ENCODE measurements at places on chromosomes 2 and 18. TPM values are rescaled to one million over a fixed set of nuclear protein-coding genes. Genes with fewer than 3 reads are reported as not detected.
A peak's percentile ranks its signal among the peaks of the same experiment; 100 is the strongest.

- DNase-seq: no peak
These were observed 69.5 kb downstream of the PTRHD1 start for GRCh38 chr2:24723665-24724064.

DNA sequence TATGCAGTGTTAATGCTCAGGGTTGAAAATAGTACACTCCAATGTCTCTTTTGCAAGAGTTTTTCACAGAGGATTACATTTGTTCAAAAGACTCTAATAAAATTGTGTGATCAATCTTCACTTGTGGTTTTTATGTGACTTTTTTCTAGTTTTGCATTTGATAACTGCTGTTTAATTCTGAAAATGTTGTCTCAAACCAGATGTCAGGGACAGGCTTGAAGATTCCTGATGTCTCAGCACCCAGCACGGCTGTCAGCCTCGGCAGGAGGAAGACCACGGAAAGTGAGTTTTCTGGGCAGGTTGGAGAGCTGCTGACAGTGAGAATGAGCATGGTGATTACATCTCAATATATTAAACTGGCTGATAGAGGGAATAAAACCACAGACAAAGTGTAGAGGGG, 9.1 kb downstream of the SOX11 start:
- DNase-seq: no peak

DNA sequence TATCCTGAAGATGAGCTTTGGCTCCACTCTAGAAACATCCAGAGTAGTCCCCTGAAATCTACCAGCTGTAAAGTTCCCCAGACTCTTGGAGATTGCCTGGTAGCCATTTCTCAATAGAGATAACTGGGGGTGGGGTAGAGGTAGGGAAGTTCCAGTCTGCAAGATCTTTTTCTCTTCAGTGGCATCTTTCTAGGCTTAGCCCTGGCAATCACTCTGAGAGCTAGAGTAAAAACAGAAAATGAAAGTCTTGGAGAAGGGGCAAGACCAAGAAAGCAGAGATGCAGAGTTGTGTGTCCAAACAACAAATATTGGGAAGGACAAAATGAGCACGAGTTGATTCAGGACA, 41.8 kb upstream of the LCLAT1 start:
- no peak for DNase-seq

DNA sequence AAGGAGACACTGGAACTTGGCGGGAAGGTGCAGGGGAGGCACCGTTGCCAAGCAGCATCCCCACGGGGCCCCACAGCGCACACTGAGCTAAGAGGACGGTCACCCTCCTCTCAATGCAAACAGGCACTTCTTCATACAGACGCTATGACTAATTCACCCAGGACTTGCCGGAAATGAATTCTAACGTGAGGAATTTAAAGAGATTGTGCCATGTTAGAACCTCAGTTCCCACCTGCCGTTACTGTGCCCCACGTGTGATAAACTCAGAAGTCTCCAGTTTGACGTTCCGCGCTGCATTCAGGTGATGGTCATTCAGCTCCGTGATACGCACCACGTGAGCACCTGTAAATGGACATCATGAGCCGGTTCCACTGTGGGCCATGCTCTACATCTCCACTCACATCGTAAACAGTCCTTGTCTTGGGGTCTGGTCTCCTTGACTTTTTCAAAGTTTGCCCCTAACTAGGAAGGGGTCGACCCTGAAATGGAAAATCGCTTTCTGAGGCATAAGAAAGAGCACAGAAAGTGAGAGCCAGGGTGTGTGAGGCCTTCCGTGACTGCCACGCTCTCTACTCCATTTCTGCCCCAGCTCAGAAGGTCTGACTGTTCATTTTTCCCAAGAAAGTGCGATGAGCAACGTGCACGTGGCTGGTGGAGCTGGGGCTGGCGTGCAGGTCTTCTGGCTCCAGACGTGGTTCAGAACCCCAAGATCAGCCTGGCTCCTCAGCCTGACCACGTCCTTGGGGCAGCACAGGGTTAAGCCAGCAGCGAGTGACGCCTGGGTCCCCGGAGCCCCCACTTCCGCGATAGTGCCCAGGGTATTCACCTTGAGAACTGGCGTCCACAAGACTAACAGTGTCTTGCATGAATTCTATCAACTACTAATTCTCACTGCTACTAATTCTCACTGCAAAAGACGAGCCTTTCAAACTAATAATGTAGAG, 35.1 kb downstream of the TMEM18 start:
- DNase-seq: no peak

GRCh38 chr2:217269701-217270484, 410.0 kb upstream of the TNP1 start:
- no peak for DNase-seq

GRCh38 chr2:10978090-10978670, 66.4 kb downstream of the KCNF1 start:
- no peak for DNase-seq

DNA sequence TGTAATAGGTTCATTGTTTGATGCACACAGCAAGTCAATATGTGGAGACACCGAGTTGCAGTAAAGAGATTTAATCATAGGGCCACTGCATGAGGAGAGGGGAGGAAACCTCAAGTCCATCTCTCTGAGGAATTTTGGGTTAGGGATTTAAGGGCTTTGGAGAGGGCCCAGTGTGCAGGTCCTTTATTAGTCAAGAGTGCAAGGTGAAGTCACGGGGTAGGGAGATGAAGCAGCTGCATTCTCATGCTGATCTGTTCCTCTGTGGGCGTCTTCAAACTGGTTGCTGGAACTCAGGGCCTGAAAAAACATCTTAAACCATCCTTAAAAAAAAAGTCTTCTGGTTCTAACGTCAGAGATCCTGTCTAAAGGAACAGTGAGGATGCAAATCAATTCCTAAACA, 131.6 kb downstream of the NXPH2 start:
- DNase-seq: no peak

DNA sequence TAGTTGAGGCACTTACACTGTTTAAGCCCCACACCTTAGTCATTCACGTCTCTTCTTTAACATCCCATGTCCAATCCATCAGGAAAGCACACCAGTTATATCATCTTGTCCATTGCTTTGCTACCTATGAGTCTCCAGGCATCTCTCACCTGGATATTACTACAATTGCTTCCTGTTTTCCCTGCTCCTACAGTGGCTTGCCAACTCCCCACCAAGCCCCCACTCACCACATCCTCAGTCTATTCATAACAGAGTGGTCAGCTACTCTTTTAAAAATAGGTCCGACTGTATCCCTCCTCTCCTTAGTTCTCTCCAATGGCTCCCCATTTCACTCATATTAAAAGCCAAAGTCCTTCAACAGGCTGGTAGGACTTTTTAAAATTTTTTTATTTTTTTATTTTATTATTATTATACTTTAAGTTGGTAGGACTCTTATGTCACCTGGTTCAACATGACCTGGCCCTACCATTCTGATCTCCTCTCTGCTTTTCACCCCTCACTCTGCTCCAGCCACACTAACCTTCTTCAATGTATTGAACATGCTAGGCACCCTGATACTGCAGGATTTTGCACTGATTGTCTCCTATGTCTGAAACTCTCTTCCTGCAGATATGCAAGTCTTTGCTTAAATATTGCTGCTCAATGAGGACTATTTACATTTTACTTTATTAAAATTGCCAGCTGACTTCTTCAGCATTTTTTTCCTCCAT, 253.2 kb downstream of the CYRIA start:
- no peak for DNase-seq

GRCh38 chr18:36215577-36215976, 28.3 kb downstream of the MOCOS start:
- DNase-seq: no peak

- DNase-seq: no peak
These were observed 81.5 kb upstream of the EML6 start for GRCh38 chr2:54641988-54642387.

DNA sequence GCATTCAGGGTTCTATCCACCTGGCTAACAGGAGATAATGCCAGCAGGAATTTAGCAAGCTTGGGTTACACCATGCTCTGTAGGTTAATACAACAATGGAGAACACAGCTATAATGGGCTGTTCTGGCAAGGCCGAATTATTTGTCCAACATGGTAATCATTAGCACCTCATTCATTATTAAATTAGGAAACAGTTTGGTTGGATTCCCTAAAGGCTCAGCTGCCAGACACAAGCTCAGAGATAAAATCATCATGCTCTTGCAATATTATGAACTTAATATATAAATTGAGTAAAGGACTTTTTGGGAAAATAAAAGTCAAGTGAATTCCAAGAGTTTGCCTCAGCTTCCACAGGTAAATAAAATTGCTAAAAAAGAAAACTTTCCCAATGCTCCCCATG, 166.4 kb downstream of the ANKRD44 start:
- DNase-seq: no peak

- DNase-seq: peak; percentile 29
These were observed 884.8 kb downstream of the EPHA4 start for GRCh38 chr2:220687231-220687843.

DNA sequence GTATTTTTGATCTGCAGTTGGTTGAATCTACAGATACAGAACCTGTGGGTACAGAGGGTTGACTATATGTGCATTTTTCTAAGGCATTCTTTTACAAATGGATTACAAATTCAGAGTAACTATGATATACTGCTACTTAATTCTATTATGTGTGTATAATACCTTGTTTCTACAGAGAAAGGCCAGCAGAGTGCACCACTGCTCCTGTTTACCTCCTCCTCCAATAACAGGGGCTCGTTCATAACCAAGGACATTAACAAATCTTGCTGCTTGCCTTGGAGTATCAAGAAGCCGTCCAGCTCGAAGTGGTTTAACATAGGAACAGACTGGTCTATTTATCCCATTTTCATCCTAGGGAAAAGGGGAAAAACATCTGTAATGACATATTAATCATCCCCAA, 16.4 kb downstream of the CEP76 start:
- no peak for DNase-seq

GRCh38 chr2:187422282-187422681, 25.8 kb downstream of the CALCRL start:
- DNase-seq: no peak

DNA sequence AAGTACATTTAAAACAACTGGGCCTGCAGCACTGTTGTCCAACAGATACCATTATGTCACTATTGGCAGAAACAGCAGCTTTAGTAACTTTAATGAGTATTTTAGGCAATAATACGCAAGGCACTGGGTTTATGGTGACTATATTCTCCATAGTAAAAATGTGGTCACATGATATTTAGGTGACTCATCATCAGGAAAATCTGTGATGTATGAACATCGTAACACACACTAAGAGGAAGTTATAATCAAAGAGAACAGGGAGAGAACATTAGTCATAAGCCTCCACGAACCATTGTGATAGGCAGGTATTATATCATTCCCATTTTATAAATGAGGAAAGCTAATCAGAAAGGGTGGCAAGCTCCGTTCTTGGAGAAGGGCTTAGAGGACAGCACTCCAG, 36.9 kb downstream of the RAPH1 start:
- no peak for DNase-seq

- DNase-seq: no peak
These were observed 63.2 kb downstream of the G6PC2 start for GRCh38 chr2:168964251-168964807.

DNA sequence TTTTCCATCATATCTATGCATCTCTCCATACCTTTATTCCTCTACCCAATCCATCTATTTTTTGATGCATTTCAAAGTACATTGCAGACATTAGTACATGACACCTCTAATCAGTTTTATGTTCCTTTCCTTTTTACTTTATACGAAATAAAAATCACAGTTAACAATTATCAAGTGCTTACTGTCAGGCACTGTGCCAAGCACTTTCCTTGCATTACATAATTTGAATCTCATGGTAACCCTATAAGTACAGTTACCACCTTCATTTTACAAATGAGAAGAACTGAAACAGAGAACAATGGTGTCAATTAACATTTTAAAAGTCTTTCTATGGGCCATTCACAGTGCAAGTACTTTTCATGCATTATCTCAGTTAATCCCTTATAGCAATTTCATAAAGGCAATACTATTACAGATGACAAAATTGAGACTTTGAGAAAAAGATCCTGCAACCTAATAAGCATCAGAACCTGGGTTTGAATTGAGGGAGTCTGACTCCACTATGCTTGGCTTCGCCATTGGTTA, 544.4 kb upstream of the TNP1 start:
- DNase-seq: no peak

GRCh38 chr18:1002653-1003178, 98.0 kb downstream of the ADCYAP1 start:
- no peak for DNase-seq

DNA sequence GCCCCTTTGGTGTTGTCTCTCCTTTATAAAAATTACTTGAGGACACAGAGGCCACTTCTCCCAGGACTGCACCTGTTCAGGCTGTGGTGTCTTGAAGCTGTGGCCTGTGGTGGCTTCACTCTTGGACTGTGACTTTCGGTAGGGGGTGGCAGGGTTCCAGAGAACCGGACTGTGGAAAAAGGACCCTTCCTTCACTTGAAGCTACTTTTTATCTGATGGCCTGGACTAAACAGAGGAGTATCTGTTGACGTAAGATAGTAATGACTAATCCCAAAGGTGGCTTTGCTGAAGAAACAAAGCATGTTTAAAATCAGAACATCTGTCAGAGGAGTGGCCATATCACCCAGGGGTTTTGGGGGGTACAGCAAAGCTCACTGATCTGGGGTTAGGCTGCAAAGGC, 60.8 kb downstream of the CENPO start:
- no peak for DNase-seq

DNA sequence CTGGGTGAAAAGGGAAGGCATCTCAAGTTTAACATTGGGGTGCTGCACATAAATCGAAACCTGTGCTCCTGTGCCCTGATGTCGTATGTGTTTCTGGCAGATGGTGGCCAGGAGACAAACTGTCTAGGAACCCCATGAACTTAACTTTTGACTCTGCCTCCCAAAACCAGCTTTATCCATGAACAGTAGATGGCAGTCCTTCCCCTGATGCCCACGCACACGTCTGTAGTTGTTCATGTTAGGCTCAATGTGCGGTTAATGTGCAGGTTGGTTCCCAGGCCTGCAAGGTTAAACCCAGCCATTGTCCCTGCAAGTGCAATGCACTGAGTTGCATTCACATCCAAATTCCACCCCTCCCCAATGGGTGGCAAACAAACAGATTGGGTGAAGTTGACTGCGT, 44.1 kb upstream of the SIX3 start:
- no peak for DNase-seq

GRCh38 chr2:62195421-62196277, at the start of gene B3GNT2:
TSS of gene B3GNT2 (plus strand) at chr2:62196115. CDS start at chr2:62222221, 26,106 bp downstream.
- DNase-seq: peak; percentile 49

SH3RF3 gene
- polyA plus RNA-seq: 4.8 TPM

DNAJC5G gene
- 1.0 TPM for polyA plus RNA-seq

DQX1 gene
- 0.19 TPM for polyA plus RNA-seq

MTX2 gene
- polyA plus RNA-seq: 107 TPM

ZBTB7C gene
- 18.6 TPM for polyA plus RNA-seq

SPR gene
- 12.7 TPM for polyA plus RNA-seq

B3GNT7 gene
- 3.2 TPM for polyA plus RNA-seq

IL1R1 gene
- 32.9 TPM for polyA plus RNA-seq

UPP2 gene
- 7.0 TPM for polyA plus RNA-seq

SALL3 gene
- 11.6 TPM for polyA plus RNA-seq

ASAP2 gene
- 57.5 TPM for polyA plus RNA-seq

SLC5A7 gene
- 0.62 TPM for polyA plus RNA-seq

Measured in right renal pelvis (tissue), 4 donors.